ENCODE measurements at places on chromosomes 2 and 18. TPM values are rescaled to one million over a fixed set of nuclear protein-coding genes. Genes with fewer than 3 reads are reported as not detected.

BOLL gene
- not detected for total RNA-seq

UGT1A1 gene
- not detected for total RNA-seq

GCG gene
- not detected for total RNA-seq

- no peak for DNase-seq
- no peaks in the 10 kb centered on the region for H3K27me3 ChIP-seq
- no peak overlapping the region for H3K27ac ChIP-seq
- H3K4me3 ChIP-seq, result no peak overlapping the region
- H3K4me1 ChIP-seq, result no peaks in the 10 kb centered on the region
These were observed 55.6 kb downstream of the CCDC85A start for GRCh38 chr2:56239437-56239836.

GRCh38 chr2:160091381-160091780 lies 29.0 kb upstream of the PLA2R1 start:
- H3K27ac ChIP-seq, result no peak overlapping the region

DNA sequence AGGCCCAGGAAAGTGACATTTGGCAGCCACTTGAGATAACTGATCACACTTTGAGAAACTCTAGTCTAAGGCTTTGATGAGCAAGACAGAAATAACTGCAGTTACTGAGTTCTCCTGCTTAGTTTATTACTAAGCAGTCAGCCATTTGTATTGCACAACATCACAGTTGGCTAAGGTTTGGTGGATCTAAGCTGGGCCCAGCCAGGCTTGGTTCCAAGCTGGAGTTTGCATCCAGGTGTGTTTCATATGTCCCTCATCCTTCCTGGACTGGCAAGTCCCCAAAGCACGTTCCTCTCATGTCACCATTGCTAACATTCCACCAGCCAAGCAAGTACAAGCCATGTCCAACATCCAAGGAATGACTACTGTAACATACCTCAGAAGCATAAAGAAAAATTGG lies 71.3 kb upstream of the ZNF532 start:
- no peaks in the 10 kb centered on the region for H3K36me3 ChIP-seq
- H3K27me3 ChIP-seq, result no peaks in the 10 kb centered on the region
- H3K4me1 ChIP-seq, result peaks cover 9% of the 10 kb centered on the region
- no peak for DNase-seq
- no peak overlapping the region for H3K27ac ChIP-seq
- no peak overlapping the region for H3K4me3 ChIP-seq

- H3K27me3 ChIP-seq, result no peaks in the 10 kb centered on the region
- H3K4me3 ChIP-seq, result no peak overlapping the region
- no peak for DNase-seq
- no peak overlapping the region for H3K27ac ChIP-seq
- peaks cover 2% of the 10 kb centered on the region for H3K4me1 ChIP-seq
These were observed 64.4 kb downstream of the KLHL29 start for GRCh38 chr2:23449413-23449812.

DNA sequence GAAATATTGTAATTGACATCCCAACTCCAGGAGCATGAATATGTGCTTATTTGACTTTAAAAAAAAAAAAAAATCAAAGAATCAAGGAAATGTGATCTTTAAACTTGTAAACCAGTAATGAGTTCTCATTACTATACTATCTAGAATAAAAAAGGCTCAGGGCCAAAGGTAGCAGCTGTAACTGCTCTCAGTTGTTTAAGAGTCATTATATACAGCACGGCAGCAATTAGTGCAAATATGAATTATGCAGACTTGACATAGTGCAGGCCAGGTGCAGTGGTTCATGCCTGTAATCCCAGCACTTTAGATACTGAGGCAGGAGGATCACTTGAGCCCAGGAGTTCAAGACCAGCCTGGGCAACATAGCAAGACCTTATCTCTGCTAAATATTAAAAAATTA lies 125.7 kb upstream of the TTC39C start:
- DNase-seq, result no peak
- no peak overlapping the region for H3K4me3 ChIP-seq
- H3K27me3 ChIP-seq, result no peaks in the 10 kb centered on the region
- H3K27ac ChIP-seq, result no peak overlapping the region

GRCh38 chr2:157480182-157480961 lies 36.5 kb upstream of the CYTIP start:
- no peaks in the 10 kb centered on the region for H3K27me3 ChIP-seq
- H3K4me3 ChIP-seq, result no peak overlapping the region
- H3K36me3 ChIP-seq, result no peaks in the 10 kb centered on the region
- no peak overlapping the region for H3K27ac ChIP-seq
- DNase-seq, result no peak
- no peaks in the 10 kb centered on the region for H3K4me1 ChIP-seq

- DNase-seq, result no peak
- peaks cover 8% of the 10 kb centered on the region for H3K4me1 ChIP-seq
- no peak overlapping the region for H3K27ac ChIP-seq
- no peaks in the 10 kb centered on the region for H3K27me3 ChIP-seq
- no peak overlapping the region for H3K4me3 ChIP-seq
These were observed 125.1 kb upstream of the HAAO start for GRCh38 chr2:42917425-42917927.

All from endodermal cell (in vitro differentiated cells).